ENCODE measurements at places on chromosomes 2 and 18.
A peak's percentile ranks its signal among the peaks of the same experiment; 100 is the strongest.

- no peak for DNase-seq
These were observed 163.6 kb upstream of the RBMS1 start for GRCh38 chr2:160657196-160657595.

DNA sequence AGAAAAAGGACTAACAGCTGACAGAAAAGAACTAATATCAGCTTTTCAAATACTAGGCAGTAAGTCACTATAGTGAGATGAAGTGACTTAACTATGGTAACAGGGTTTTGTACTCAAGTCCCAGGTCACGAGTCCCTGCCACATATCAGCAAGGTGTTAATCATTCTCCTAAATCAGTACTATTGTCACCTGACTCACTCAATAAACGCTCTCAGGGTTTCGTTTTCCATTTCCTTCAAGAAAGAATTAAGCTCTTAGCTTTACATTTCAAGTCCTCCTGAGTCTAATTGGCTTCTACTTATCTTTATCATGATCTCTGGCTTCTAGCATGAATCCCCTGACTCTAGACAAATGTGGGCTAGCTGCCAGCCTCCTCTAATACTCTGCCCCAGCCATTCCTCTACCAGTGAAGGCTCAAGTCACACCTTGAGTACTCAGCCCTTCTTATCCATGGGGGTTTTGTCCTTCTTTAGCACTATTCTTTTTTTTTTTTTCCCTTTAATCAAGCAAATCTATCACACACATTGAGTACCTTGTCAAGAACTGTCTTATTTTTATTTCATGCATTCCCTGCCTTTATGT, 20.0 kb downstream of the BUB1 start:
- DNase-seq = no peak

GRCh38 chr2:11677136-11678055, 7.4 kb upstream of the NTSR2 start:
- DNase-seq = no peak

GRCh38 chr2:63589148-63589958, 590 bp downstream of the MDH1 start:
- DNase-seq = no peak

- DNase-seq = no peak
These were observed 8.6 kb downstream of the KANSL1L start for GRCh38 chr2:210162466-210163124.

DNA sequence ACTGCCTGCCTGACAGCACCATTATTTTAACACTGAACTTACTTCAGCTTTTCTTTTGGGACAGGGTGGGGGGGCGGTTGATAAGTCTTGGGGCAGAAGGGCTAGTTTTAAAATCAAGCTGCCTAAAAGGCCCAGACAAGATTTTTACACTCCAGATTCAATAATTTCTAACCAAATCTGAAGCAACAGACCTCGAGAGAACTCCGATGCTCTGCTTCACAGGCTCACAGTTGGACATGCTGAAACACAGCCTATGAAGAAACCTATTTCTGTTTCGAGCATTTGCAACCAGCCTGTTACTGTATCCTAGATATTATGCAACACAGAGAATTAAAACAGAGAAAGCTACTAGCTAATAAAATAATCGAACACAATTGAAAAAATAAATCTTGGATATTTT, 1.3 kb upstream of the MYT1L start:
- DNase-seq = no peak

- DNase-seq = no peak
These were observed 25.2 kb downstream of the IMPA2 start for GRCh38 chr18:12006488-12006840.

DNA sequence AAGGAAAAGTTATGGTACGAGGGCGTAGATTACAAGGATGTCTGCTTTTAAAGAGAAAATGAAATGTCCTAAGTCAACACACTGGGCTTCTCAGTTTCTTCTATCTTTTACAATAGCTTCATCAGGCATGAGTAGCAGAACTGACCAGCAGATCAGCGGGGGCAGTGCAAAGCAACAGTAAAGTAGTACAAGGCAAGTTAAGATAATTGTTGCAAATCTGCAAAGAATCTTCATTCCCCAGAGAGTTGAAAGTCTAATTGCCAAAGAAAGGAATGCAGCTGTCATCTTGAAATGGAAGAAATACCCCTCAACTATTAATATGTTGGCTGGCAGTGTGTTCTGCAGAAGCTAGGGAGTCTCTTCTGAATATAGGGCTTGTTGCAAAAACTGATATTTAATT, 60.2 kb upstream of the SLC39A10 start:
- DNase-seq = no peak

- DNase-seq = no peak
These were observed 731.4 kb upstream of the HS6ST1 start for GRCh38 chr2:129050101-129050500.

- DNase-seq = peak; percentile 8
These were observed 151.8 kb downstream of the MBP start for GRCh38 chr18:76980663-76981395.

- DNase-seq = no peak
These were observed 97.1 kb downstream of the ASAP2 start for GRCh38 chr2:9303528-9304225.

- no peak for DNase-seq
These were observed 11.9 kb upstream of the ARID5A start for GRCh38 chr2:96524482-96525210.

GRCh38 chr2:189442468-189442867, 1.2 kb downstream of the WDR75 start:
- DNase-seq = no peak

- no peak for DNase-seq
These were observed 285.3 kb downstream of the SOX11 start for GRCh38 chr2:5977477-5977876.

GRCh38 chr18:78159397-78159796, 820.2 kb upstream of the SALL3 start:
- DNase-seq = no peak

GRCh38 chr2:145931781-145932395, 1412.0 kb upstream of the ZEB2 start:
- DNase-seq = no peak

- no peak for DNase-seq
These were observed 517.9 kb upstream of the SPHKAP start for GRCh38 chr2:228699400-228699799.

GRCh38 chr2:138421971-138422335, 79.6 kb upstream of the SPOPL start:
- no peak for DNase-seq

- no peak for DNase-seq
These were observed 1121.5 kb upstream of the DDX18 start for GRCh38 chr2:116692988-116693387.

- DNase-seq = peak; percentile 41
These were observed 573 bp downstream of the PAIP2B start for GRCh38 chr2:71226096-71226964.

DNA sequence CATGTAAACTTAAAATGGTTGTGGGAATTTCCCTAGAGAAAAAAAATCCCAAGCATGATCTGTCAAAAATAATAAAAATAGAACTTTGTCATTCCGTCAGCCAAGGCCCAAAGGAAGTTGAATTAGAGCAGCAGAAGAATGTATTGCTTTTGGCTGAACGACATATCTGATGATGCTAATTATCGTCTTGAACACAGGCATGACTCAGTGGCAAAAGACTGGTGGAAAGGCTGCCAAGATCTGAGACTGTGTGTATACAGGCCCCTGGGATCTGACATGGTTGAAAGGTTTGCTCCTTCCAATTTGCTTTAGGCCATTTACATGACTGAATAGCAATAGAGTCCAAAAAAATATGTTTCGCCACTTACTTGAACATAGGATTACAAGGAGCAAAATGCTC, 1057.1 kb upstream of the CRIM1 start:
- peak; percentile 61 for DNase-seq

GRCh38 chr18:78862395-78862794, 117.2 kb upstream of the SALL3 start:
- DNase-seq = no peak

- DNase-seq = peak; percentile 45
These were observed 2.1 kb upstream of the TCF7L1 start for GRCh38 chr2:85131116-85131515.

GRCh38 chr2:55169359-55169758, 62.7 kb downstream of the CLHC1 start:
- DNase-seq = no peak

- no peak for DNase-seq
These were observed 6.1 kb downstream of the HJURP start for GRCh38 chr2:233848276-233848675.

GRCh38 chr2:21486445-21486844, 362.7 kb downstream of the TDRD15 start:
- DNase-seq = no peak

- no peak for DNase-seq
These were observed 333.7 kb upstream of the MEIS1 start for GRCh38 chr2:66101206-66101605.

DNA sequence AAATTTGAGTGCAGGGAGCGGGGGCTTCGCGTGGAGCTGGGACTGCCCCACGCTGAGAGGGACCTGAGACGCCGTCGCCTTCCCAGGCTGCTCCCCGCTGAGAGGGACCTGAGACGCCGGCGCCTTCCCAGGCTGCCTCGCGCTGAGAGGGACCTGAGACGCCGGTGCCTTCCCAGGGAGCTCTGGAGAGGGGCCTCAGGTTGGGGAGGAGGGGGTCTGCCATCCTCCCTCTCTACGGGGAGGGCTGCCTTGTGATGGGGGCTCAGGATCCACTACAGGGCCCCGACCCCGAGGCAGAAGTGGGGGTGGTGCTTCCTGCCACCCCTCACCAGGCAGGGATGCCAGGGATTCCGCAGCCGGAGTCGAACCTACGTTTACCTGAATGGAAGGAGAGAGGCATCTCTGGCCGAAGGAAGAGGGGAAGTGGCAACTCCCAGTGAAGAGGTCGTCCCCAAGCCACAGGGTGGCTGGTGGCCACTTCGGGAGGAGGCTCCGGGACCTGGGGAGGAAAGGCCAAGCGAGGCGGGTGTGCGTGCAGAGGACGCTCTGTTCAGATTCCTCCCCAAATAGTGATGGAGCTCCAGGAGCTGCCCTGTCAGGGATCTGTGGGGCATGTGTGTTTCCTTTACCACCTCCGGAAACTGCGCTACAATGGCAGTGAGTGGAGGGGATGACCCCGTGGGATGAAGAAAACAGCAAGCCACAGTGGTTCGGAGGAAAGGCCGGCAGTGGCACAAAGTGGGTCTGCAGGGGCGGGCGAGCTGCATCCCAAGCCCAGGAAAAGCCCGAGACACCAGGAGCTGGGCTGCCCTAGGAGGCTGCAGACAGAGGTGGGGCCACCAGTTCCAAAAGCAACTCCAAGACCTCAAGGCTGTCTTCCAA, 108.2 kb upstream of the CTDP1 start:
- peak; percentile 15 for DNase-seq

GRCh38 chr2:29226375-29226774, 111.2 kb downstream of the CLIP4 start:
- DNase-seq = no peak

GRCh38 chr2:166307326-166307725, 68.4 kb downstream of the SCN9A start:
- no peak for DNase-seq

DNA sequence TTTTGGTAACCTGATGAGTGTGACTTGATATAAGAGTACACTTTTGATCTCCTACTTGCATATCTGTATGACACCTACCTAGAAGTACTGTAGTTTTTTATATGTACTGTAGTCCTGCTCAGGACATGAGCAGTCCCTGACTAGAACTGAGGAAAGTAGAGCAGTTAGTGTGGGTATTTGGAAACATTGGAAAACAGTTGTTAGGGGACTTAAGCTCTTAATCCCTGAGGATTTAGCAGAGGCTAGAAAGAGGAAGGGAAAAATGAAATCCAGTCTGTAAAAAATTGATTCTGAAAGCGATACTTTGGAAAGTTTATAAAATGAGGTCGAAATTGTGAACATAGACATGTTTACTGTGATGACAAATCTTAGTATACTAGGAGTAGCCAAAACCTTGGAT, 125.6 kb downstream of the NCOA1 start:
- no peak for DNase-seq

DNA sequence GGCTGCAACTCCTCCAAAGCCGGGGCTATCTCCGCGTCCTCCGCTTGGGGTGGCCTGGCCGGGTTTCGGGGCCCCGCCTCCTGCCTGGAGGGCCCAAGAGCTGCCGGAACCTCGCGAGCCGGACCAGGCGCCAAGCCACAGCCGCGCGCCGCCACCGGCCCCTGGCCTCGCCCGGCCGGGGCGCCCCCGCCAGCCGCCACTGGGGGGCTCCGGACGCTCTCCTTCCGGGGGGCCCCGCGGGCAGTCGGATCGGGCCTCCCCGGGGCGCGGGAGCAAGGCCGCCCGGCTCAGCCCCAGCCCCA, 17.4 kb upstream of the HAAO start:
- no peak for DNase-seq

DNA sequence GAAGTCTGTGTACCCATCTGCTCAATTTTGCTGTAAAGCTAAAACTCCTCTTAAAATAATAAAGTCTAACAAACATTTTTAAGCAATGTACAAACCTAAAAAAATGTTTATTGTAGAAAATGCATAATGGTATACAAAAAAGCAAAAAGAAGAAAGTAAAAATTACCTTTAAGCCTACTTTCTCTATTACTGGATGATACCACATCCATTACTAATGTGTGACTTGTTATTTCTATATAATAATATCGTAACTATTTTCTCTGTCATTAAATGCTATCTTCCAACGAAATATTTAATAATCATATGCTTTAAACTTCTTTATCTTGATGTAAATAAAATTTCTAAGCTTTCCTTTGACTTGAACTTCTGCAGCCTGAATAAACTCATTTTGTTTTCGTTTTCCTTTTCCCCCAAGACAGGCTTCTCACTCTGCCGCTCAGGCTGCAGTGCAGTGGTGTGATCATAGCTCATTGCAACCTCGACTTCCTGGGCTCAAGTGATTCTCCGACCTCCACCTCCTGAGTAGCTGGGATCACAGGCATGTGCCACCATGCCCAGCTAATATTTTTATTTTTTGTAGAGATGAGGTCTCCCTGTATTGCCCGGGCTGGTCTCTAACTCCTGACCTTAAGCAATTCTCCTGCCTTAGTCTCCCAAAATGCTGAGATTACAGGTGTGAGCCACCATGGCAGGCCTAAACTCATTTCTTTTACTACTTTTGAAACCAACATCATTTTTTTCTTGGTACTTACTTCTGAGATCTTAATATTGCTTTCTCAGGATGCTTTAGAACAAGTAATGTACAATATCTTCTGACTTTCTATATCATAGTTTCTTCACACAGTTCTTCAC, 18.1 kb upstream of the DNAH7 start:
- no peak for DNase-seq

GRCh38 chr2:229526951-229527350, 187.4 kb downstream of the DNER start:
- DNase-seq = no peak

DNA sequence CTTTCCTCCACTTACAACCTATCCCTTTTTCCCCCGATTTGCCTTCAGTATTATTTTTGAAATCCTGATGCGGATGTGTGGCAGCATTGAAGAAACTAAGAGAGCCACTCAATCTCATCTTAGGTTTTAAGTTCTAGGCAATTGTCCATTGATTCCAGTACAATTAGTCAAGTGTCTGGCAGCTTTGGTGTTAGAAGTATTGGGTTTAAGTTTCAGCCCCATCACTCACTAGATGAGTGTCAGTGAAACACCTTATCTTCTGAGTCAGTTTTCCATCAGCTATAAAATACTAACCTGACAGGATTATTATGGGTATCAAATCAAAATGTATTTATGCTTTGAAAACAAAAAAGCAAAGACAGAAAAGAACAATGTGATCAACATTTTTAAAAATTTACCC, 16.8 kb upstream of the CUL3 start:
- no peak for DNase-seq

GRCh38 chr2:221563270-221563985, 8.7 kb downstream of the EPHA4 start:
- DNase-seq = no peak

Data from left hindlimb (tissue), 1 donor.